ENCODE measurements at places on chromosomes 7 and 10. TPM values are rescaled to one million over a fixed set of nuclear protein-coding genes. Genes with fewer than 3 reads are reported as not detected.

Gene TMEM213
- not detected for total RNA-seq

Gene CTAGE4
- total RNA-seq = 0.25 TPM

Gene TSPAN15
- 3.7 TPM for total RNA-seq

Gene TAF5
- total RNA-seq = 10.1 TPM

Gene GNAT3
- total RNA-seq = not detected

Gene PNLIPRP2
- not detected for total RNA-seq

Gene WIPF3
- total RNA-seq = 6.6 TPM

Gene CDC14C
- not detected for total RNA-seq

Gene ZNHIT1
- total RNA-seq = 38.1 TPM

Gene C10orf71
- not detected for total RNA-seq

Gene PTN
- total RNA-seq = 185 TPM

Gene CHPF2
- 11.3 TPM for total RNA-seq

Gene RBM28
- total RNA-seq = 17.7 TPM

Gene PDK4
- total RNA-seq = 6.4 TPM

Gene KLF14
- total RNA-seq = not detected

Gene A1CF
- total RNA-seq = not detected

Gene ITPRID1
- 1.5 TPM for total RNA-seq

Gene SH2D4B
- 1.2 TPM for total RNA-seq

Data from temporal lobe (tissue), 4 donors.